Osteoblast (primary cell): ENCODE measurements at places on chromosomes 16 and 17.

GRCh38 chr17:45705123-45706009 lies 78.8 kb upstream of the CRHR1 start:
- DNase-seq = peak; percentile 80

DNA sequence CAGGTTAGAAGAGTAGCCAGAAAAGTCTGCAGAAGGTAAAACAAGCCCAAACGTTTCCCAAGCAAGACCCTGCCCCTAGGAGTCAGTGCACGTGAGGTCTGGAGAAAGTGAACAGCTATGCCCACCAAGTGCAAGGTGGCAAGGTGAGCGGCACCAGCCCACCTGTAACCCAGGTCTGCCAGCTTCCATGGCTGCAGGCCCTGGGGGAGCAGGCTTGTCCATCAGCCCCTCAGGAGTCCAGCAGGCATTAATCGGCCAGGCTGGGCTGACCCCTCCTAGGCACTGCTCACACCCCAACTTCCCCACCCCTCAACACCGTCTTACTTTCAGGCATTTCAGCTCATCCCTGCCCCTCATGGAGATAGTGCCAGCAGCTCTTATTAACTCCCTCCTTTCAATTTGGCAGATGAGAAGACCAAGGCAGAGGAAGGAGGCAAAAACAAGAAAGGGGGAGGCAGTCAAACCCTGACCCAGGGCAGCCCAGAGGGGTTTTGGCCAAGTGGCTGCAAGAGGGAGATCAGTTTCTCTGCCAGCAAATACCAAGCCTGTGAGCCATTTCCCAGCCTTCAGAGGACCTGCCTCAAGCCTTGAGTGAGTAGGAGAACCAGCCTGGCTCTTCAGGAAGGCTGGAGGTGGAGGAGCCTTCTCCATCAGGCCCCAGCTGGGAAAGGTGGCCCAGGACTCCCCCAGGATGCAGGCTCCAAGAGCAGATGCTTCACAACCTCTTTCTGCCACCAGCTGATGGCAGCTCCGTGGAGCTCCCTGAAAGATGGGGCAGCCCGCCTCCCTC lies 14.7 kb downstream of the BEAN1 start:
- DNase-seq = peak; percentile 93

GRCh38 chr17:1029922-1030644 lies 33.2 kb downstream of the TIMM22 start:
- no peak for DNase-seq

DNA sequence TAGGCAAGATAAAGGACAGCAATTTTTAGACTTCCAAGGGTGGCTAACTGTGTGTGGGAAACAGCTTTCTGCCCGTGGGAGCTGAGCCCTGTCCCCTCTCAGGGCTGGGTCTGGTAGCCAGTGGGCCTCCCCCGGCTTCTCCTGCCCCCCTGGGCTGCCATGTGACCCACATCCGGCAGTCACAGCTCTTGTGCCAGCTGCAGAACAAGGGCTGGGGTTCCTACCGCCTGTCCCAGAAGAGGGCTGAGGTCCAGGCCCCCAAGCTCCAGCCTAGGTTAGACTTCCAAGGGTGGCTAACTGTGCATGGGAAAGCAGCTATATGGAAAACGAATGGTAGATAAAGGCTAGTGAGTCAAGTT lies 6.1 kb downstream of the GAST start:
- no peak for DNase-seq

DNA sequence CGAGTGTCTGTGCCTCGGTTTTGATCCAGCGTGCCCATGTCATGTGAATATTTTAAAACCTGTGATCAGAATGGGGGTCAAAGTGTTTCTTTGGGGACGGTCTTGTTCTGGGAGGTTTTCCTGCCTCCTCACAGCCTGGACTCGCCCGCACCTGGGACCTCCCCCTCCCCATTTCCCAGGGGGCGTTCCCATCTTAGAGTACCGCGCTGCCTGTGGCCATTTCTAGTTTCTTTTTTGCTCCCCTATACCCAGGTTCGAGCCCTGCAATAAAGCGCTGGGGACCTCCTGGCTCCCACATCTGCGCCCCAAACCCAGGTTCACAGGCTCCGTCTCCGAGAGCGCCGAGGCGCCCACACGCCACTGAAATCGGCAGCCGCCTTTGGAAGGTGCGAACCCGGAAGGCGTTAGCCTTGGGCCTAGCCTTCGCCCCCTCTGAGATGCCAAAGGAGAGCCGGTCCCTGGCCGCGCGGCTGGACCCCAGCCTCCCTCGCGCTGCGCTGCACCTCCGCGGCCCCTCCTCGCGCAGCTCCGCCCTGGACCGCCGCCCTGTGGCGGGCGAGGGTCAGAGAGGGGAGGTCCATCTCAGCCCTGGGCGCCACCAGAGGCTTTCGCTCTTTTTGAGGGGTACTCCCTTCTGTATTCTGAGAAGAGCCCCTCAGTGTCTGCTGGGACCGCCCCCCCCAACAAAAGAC lies 1.7 kb downstream of the KCNJ12 start:
- no peak for DNase-seq

GRCh38 chr16:66658143-66658859 lies 38.2 kb downstream of the CMTM4 start:
- DNase-seq = no peak

DNA sequence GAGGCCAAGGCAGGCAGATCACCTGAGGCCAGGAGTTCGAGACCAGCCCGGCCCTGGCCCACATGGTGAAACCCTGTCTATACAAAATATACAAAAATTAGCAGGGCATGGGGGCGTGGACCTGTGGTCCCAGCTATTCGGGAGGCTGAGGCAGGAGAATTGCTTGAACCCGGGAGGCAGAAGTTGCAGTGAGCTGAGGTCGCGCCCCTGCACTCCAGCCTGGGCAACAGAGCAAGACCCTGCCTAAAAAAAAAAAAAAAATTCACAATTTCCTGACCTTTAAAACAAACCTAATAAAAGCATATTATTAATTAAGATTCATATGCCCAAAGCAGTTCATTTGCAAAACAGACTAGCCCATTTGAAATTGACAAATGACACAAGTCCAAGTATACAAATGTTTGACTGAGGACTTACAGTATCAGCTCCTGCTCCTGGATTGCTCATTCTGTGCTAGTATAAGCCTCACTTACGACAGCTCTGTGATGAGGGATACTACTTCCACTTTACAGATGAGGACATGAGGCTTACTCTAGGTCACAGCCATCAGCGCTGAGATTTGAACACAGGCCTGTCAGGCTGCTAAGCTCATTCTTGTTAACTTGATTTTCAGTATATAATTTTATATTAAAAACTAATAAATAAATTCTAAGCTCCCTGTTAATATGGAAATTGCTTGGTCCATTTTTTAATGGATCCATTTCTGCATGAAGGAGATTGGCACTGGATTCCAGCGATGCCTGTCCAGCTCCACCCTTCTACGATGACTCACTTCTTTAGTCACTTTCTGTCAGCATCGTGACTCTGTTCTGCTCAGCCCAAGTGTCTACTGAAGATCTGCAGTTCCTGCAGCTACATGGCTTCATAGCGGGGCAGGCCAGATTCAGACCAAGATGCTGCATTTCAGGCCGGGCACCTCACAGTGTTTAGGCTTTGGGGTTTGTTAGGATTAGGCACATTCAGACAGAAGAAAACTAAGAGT lies 88.2 kb downstream of the WDR59 start:
- peak; percentile 90 for DNase-seq

GRCh38 chr17:60910415-60910814 lies 232.8 kb downstream of the BCAS3 start:
- DNase-seq = no peak

GRCh38 chr16:886802-887731 lies 83.7 kb downstream of the LMF1 start:
- DNase-seq = peak; percentile 83
